Activated CD4-positive, alpha-beta memory T cell treated with anti-CD3 and anti-CD28 coated beads, Interleukin-2, amount 10 ng/mL, durations not matched to agents 7 days and 5 days (primary cell): ENCODE measurements at places on chromosomes 6 and 20. TPM values are rescaled to one million over a fixed set of nuclear protein-coding genes. Genes with fewer than 3 reads are reported as not detected.

SLC35D3 gene
- 0.13 TPM for total RNA-seq

WFDC5 gene
- total RNA-seq: 0.73 TPM

HCRTR2 gene
- not detected for total RNA-seq

SAMD5 gene
- not detected for total RNA-seq

FAM209B gene
- 0.91 TPM for total RNA-seq

IMPG1 gene
- total RNA-seq: not detected

GRCh38 chr20:43191946-43192863 is 2.5 kb upstream of the PTPRT start:
- no peak for DNase-seq
- peaks cover 29% of the 10 kb centered on the region for H3K27me3 ChIP-seq
- no peaks in the 10 kb centered on the region for H3K36me3 ChIP-seq

DNA sequence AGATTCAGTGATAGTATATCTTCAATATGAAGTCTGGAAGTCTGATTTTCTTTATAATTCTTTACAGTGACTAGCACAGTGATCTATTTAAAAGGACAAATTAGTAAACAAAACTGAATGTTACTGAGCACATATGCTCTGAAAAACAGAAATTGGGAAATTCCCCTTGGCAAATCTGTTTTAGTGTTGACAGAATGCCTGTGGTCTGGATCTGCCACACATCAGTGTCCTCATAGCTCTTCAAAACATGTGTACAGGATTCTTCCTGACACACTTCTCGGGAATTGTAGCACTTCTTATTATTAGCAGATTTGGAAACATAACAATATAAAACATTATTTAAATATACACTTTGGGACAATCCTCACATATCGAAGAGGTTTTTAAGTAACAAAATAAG is 354.3 kb downstream of the COL12A1 start:
- no peaks in the 10 kb centered on the region for H3K4me1 ChIP-seq
- H3K36me3 ChIP-seq: no peaks in the 10 kb centered on the region
- no peak for DNase-seq
- H3K27me3 ChIP-seq: no peaks in the 10 kb centered on the region
- H3K27ac ChIP-seq: no peak overlapping the region

- H3K27me3 ChIP-seq: peaks cover 2% of the 10 kb centered on the region
- peaks cover 12% of the 10 kb centered on the region for H3K4me1 ChIP-seq
- H3K4me3 ChIP-seq: no peak overlapping the region
- peaks cover 3% of the 10 kb centered on the region for H3K36me3 ChIP-seq
- H3K27ac ChIP-seq: no peak overlapping the region
Observed at GRCh38 chr6:137751768-137752560, 115.1 kb upstream of the TNFAIP3 start.

GRCh38 chr6:50185006-50185405 is 135.3 kb upstream of the DEFB112 start:
- no peak overlapping the region for H3K4me3 ChIP-seq
- no peak overlapping the region for H3K27ac ChIP-seq

DNA sequence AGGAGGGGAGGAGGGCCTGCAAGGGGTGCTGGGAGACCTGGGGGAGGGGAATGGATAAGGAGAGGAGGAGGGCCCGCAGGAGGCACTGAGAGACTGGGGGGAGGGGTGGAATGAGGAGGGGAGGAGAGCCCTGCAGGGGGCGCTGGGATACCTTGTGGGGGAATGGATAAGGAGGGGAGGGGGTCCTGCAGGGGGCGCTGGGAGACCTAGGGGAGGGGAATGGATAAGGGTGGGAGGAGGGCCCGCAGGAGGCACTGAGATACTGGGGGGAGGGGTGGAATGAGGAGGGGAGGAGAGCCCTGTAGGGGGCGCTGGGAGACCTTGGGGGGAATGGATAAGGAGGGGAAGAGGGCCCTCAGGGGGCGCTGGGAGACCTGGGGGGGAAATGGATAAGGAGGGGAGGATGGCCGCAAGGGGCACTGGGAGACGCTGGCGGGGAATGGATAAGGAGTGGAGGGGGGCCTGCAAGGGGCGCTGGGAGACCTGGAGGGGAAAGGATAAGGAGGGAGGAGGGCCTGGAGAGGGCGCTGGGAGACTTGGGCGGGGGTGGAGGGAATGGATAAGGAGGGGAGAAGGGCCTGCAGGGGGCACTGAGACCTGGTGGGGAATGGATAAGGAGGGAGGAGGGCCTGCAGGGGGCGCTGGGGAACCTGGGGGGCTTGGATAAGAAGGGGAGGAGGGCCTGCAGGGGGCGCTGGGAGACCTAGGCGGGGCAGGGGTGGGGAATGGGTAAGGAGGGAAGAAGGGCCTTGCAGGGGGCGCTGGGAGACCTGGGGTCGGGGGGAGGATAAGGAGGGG is 1.3 kb upstream of the CTCFL start:
- peaks cover 18% of the 10 kb centered on the region for H3K4me1 ChIP-seq
- peaks cover 6% of the 10 kb centered on the region for H3K27me3 ChIP-seq
- no peak for DNase-seq
- H3K4me3 ChIP-seq: no peak overlapping the region
- H3K36me3 ChIP-seq: no peaks in the 10 kb centered on the region

DNA sequence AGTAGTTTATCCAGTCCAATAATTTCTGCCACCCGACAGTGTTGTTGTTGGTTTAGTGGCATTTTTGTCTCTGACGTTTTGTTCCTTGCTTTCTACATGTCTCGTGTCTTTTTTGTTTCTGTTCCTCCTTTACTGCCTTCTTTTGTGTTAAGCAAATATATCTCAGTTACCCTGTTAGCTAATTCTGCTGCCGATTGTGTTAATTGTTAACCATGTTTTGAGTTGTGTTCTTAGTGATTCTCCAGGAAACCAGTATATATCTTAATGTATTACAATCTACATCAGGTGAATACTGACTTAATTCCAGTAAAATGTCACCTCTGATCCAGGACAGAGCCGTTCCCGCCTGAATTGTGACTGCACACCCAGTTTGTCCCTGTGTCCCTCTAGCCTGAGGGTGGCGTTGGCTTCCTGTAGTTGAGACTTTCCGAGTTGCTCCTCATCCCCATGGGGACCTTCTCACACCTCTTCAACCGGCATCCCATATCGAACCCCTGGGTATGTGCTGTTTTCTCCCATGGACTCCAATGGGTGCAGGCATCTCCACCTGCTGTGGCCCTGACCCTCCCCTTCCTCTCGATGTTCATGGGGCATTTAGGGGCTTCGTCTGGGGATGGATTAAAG is 35.8 kb upstream of the BHLHE23 start:
- H3K27me3 ChIP-seq: peaks cover 15% of the 10 kb centered on the region
- no peaks in the 10 kb centered on the region for H3K36me3 ChIP-seq
- no peak overlapping the region for H3K27ac ChIP-seq
- H3K4me3 ChIP-seq: no peak overlapping the region
- H3K4me1 ChIP-seq: no peaks in the 10 kb centered on the region
- DNase-seq: no peak

DNA sequence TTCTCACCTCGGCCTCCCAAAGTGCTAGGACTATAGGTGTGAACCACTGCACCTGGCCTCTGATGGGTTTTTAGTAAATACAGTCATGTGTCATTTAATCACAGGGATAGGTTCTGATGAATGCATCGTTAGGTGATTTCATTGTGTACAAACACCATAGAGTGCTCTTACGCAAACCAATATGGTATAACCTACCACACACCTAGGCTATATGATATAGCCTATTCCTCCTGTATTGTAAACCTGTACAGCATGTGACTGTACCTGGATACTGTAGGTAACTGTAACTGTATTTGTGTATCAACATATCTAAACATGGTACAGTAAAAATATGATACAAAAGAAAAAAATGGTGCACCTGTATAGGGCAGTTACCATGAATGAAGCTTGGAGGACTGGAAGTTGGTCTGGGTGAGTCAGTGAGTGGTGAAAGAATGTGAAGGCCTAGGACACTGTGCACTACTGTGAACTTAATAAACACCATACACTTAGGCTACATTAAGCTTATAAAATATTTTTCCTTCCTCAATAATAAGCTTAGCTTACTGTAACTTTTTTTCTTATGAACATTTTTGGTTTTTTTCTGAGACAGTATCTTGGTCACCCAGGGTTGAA is 10.0 kb downstream of the BICRAL start:
- no peak overlapping the region for H3K27ac ChIP-seq
- no peak for DNase-seq
- no peak overlapping the region for H3K4me3 ChIP-seq
- no peaks in the 10 kb centered on the region for H3K27me3 ChIP-seq

GRCh38 chr20:47944682-47945081 is 159.4 kb upstream of the SULF2 start:
- H3K4me1 ChIP-seq: no peaks in the 10 kb centered on the region
- no peaks in the 10 kb centered on the region for H3K36me3 ChIP-seq
- no peak for DNase-seq

DNA sequence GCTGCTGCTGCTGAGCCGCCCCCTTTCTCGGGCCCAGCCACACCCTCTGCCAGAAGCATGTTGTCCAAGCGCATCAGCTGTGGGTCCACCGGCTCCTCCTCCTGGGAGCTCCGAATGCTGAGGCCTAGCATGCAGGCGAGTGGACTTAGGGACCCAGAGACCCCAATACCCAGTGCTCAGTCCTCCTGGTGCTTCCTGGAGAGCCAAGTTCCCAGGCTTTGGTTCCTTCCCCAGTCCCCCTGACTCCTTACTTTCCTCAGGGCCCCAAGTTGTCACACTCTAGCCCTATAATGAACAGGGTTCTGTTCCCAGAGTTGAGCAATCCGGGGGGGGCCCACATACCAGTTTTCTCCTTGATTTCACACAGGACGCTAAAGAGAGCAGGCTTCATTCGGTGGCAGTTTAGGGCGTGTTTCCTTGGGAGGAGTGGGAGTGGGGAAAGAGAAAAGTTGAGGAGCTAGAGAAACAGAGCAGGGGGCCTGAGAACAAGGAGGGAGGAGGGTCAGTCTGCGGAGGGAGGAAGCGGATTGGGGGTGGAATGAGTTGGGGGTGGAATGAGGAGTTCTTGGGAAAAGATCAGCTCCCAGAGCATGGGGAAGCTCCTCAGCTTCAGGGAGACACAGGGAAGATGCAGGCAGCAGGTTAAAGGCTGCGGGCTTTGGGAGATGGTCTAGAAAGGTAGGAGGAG is 1.5 kb downstream of the PBX2 start:
- DNase-seq: no peak
- H3K4me3 ChIP-seq: peak overlapping the region; percentile 86
- peaks cover 73% of the 10 kb centered on the region for H3K36me3 ChIP-seq
- peaks cover 50% of the 10 kb centered on the region for H3K4me1 ChIP-seq

DNA sequence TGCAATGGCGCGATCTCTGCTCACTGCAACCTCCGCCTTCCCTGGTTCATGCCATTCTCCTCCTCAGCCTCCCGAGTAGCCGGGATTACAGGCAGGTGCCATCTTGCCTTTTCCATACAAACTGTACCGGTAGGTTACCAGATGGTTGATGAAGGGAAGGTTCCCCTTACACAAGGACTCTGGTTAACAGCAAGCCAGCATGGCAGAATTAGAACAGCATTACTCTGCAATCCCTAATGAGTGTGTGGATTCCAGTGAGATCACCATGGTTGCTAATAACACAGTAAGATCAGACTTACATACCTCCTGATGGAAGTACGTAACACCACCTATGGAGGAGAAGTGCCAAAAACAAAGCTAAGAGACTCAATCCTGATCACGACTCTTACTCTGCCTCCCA is 51.7 kb downstream of the TTI1 start:
- no peaks in the 10 kb centered on the region for H3K27me3 ChIP-seq
- H3K36me3 ChIP-seq: peaks cover 10% of the 10 kb centered on the region
- DNase-seq: no peak
- no peak overlapping the region for H3K27ac ChIP-seq
- no peak overlapping the region for H3K4me3 ChIP-seq

- H3K36me3 ChIP-seq: no peaks in the 10 kb centered on the region
- no peak for DNase-seq
- no peak overlapping the region for H3K4me3 ChIP-seq
- no peaks in the 10 kb centered on the region for H3K27me3 ChIP-seq
- H3K4me1 ChIP-seq: peaks cover 4% of the 10 kb centered on the region
- H3K27ac ChIP-seq: no peak overlapping the region
Observed at GRCh38 chr6:89045011-89045387, 35.6 kb upstream of the PNRC1 start.

DNA sequence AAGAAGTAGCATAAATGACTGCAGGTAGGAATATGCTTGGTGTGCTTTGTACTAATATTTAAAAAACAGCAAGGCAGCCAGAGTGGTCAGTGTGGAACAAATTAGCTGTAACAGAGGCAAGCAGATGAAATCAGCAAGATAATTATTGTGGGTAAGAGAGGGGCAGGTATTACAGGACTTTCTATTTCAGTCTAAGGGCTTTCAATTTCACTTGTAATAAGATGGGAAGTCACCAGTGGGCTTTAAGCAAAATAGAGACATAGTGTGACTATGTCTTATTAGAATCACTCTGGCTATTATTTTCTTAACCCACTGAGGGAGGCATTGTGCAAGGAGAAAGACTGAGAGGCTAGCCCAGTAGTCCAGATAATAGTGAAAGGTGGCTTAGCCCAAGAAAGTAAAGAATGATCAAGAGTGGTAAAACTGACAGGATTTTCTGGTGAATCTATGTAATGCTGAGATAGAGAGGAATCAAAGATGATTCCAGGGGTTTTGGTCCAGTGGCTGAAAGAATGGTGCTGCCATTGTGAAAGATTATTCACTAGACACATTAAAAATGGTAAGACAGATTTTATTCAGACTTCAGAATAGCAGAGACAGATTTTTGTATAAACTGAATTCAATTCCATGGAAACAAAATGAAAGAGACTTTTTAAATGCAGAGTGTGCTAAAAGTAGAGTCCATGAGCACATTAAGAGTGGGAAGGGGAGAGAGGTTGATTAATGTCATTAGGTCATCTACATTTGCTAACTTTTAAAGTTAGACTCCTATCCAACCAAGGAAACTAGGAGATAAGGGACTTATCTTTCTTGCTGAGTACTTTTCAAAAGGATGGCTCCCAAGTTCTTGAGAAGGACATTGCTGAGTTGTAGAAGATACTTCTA is 1136.0 kb downstream of the HACE1 start:
- H3K4me3 ChIP-seq: no peak overlapping the region
- DNase-seq: no peak
- H3K4me1 ChIP-seq: no peaks in the 10 kb centered on the region
- no peaks in the 10 kb centered on the region for H3K27me3 ChIP-seq
- H3K36me3 ChIP-seq: no peaks in the 10 kb centered on the region
- no peak overlapping the region for H3K27ac ChIP-seq

GRCh38 chr20:49248879-49249665 is 28.8 kb downstream of the ZNFX1 start:
- no peaks in the 10 kb centered on the region for H3K27me3 ChIP-seq
- no peak for DNase-seq
- peaks cover 64% of the 10 kb centered on the region for H3K36me3 ChIP-seq
- peaks cover 2% of the 10 kb centered on the region for H3K4me1 ChIP-seq
- H3K4me3 ChIP-seq: no peak overlapping the region

DNA sequence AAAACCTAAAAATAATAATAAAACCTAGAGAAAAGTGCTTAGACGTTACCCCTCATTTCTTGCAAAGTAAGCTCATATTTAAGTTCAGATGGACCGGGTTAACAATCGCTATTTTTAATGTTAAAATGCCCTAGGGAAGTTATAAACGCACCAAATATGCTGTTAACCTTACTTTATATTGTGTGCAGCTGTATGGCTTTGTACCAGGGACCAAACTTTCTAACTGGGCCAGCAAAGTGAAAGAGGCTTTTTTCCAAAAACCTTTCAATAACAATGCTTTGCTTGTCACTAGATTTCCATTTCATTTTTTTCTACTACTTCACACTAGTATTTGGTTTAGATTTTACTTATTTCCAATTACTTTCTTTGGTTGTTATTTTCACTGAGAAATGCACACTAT is 248.5 kb downstream of the FOXC1 start:
- H3K27me3 ChIP-seq: no peaks in the 10 kb centered on the region
- no peaks in the 10 kb centered on the region for H3K36me3 ChIP-seq
- no peak overlapping the region for H3K4me3 ChIP-seq
- no peaks in the 10 kb centered on the region for H3K4me1 ChIP-seq
- DNase-seq: no peak
- H3K27ac ChIP-seq: no peak overlapping the region

GRCh38 chr6:79687759-79688158 is 56.6 kb downstream of the SH3BGRL2 start:
- DNase-seq: no peak
- H3K27me3 ChIP-seq: peaks cover 2% of the 10 kb centered on the region
- H3K27ac ChIP-seq: no peak overlapping the region
- no peaks in the 10 kb centered on the region for H3K4me1 ChIP-seq
- H3K4me3 ChIP-seq: no peak overlapping the region
